ENCODE measurements at places on chromosomes 3 and 15.
A peak's percentile ranks its signal among the peaks of the same experiment; 100 is the strongest.

GRCh38 chr3:175186511-175186910, 327.4 kb downstream of the NAALADL2 start:
- DNase-seq, result no peak

- DNase-seq, result no peak
Observed at GRCh38 chr3:191430103-191430502, 30.9 kb upstream of the PYDC2 start.

GRCh38 chr3:115912372-115912771, 289.1 kb downstream of the GAP43 start:
- DNase-seq, result no peak

- no peak for DNase-seq
Observed at GRCh38 chr15:48974882-48975281, 11.2 kb upstream of the SHC4 start.

- no peak for DNase-seq
Observed at GRCh38 chr3:122758877-122759560, 34.6 kb downstream of the HSPBAP1 start.

DNA sequence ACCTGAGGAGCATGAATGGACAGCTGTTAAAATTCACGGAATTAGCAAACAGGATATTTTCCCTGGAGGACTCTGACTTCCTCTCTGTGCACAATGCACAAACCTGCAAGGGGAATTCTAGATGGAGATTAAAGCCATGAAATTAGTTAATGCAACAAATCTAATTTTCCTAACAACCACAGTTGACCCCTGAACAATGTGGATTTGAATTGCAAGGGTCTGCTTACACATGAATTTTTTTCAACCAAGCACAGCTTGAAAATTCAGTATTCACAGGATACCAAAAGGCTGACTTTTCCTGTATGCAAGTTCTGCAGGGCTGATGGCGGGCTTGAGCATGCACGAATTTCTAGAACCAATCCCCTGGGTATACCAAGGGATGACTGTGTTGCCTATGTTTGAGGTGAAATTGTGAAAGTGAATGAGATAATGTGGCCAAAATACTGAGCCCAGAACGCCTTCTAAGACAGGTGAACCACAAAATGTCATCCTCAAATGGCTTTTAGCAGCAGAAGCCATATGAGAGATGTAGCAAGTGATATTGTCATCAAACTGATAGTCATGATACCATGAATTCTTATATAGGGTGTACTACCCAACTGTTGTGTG, 52.5 kb downstream of the COL8A1 start:
- no peak for DNase-seq

- no peak for DNase-seq
Observed at GRCh38 chr3:106245400-106245799, 376.6 kb upstream of the CBLB start.

DNA sequence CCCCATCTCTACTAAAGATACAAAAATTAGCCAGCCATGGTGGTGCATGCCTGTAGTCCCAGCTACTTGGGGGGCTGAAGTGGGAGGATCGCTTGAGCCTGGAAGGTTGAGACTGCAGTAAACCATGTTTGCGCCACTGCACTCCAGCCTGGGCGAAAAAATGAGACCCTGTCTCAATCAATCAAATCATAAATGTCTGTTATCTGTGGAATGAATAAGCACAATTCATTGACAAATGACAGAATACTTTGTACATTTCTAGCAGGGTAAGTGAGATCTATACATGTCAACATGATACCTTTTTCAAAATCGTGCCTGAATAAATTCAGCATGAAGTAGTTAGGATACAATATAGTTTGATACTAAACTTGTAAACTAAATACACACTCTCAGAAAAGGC, 181.2 kb downstream of the FOXP1 start:
- DNase-seq, result no peak

- no peak for DNase-seq
Observed at GRCh38 chr15:55358471-55358870, 39.4 kb downstream of the PIGB start.

- DNase-seq, result no peak
Observed at GRCh38 chr3:130725746-130726145, 20.9 kb downstream of the PIK3R4 start.

DNA sequence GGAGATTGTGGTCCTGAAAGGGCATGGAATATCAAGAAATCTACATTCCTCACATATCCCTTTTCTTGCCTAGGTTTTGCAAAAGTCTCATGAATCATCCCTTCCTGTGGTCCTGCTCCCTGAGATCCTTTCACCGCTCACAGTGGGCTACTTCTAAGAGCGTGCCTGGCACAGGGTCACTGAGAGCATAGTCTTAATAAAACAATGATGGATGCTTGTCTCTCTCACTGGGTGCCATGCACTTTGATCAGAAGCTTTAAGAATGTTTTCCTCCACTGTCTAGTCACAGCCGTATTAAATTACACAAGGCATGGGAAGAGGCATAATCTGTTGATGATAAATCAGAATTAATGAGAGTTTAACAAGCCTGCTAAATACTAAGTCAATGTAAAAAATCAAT, 269.7 kb upstream of the ATP10A start:
- DNase-seq, result no peak

GRCh38 chr3:123412076-123412475, 36.8 kb downstream of the ADCY5 start:
- DNase-seq, result no peak

- DNase-seq, result peak; percentile 49
Observed at GRCh38 chr3:10242182-10243065, 5.8 kb upstream of the TATDN2 start.

- no peak for DNase-seq
Observed at GRCh38 chr15:38453971-38454695, at the start of gene FAM98B. Gene FAM98B, plus strand, starts transcription at chr15:38454127. Its CDS starts 35 bp downstream, at chr15:38454162.

DNA sequence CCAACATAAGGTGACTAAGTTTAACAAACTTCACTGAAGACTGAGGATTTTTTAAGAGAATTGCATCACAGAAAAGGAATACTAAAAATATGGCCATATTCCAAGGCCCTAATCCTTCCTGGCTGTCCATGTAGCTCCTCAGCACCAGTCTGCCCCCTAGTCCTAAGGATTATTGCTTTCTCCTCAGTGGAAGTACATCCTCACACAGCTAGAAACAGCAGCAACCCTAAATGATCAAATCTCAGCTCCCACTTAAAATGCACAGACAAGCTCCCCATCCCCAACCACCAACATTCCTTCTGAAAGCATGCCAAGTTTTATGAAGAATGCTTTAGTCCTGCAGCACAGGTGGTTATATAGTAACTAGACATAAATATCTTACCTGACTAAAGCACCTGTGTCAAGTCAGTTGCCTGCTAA, 14.7 kb downstream of the ST3GAL6 start:
- peak; percentile 59 for DNase-seq

GRCh38 chr3:23201154-23201838, 1.8 kb upstream of the UBE2E2 start:
- DNase-seq, result no peak

DNA sequence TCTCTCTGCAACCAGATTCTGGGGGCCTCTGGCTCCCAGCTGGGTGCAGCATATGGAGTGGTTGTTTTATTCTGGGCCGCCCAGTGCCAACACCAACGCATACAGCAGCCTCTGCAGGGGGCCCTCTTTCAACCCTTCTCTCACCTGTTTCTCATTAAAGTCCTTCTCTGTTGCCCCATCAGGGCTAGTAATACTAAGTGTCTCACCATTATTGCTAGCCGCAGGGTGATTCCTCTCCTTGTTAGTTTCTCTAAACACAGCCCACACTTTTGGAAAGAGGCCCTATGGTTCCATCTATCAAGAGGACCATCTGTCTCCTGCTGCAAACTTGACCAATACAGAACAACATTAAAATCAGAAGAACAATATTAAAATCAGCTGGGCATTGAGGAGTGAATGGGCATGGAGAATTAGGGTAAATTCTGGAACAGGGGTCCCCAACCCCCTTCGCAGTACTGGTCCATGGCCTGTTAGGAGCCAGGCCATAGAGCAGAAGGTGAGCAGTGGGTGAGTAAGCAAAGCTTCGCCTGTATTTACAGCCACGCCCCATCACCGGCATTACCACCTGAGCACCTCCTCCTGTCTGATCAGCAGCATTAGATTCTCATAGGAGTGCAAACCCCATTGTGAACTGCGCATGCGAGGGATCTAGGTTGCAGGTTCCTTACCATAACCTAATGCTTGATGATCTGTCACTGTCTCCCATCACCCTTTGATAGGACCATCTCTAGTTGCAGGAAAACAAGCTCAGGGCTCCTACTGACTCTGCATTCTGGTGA, 36.5 kb downstream of the ALS2CL start:
- no peak for DNase-seq
